ENCODE measurements at places on chromosomes 4 and X.
A peak's percentile ranks its signal among the peaks of the same experiment; 100 is the strongest.

- DNase-seq = no peak
These were observed 848 bp downstream of the ACSL4 start for GRCh38 chrX:109732017-109732801.

- DNase-seq = peak; percentile 68
These were observed 57.3 kb upstream of the SLIT2 start for GRCh38 chr4:20194123-20195013.

- DNase-seq = no peak
These were observed 498.2 kb downstream of the KCNIP4 start for GRCh38 chr4:21450331-21450730.

GRCh38 chr4:136203199-136203598, 1329.1 kb downstream of the PCDH18 start:
- no peak for DNase-seq

DNA sequence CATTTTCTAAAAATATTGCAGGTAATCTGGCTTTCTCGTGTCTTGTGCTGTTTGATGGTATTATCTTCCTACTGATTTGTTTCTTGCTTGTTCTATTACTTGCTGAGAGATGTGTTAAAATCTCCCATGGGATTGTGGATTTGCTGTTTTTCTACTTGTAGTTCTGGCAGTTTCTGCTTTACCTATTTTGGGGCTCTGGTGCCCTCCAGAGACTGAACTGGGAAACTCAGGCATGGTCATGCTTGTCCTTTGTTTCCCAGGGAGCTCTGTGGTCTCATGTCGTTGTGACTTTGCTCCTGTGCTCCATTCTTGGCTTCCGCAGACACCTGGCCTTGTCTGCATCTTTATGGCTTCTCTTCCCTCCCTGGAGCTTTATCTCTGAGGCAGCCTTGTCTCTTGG, 39.5 kb downstream of the NSD2 start:
- DNase-seq = no peak

DNA sequence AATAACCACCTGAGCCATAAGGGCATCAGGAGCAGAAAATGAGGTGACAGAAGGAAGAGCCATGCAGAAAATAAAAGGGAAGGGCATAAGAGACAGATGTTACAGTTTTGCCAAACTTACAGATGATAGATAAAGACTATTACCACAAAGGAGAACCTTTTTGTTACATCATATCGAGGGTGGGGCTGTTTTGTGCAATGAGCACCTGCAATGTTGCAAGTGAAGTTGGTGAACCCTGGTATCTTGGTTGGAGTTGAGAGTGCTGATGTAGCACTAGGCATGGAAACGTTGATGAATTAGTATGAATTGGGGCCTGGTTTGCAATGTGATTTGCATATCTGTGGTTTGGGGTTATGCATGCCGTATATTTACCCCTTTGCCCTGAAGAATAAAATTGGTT, 119.8 kb upstream of the TEX13D start:
- no peak for DNase-seq

- no peak for DNase-seq
These were observed 15.9 kb downstream of the PPA2 start for GRCh38 chr4:105458001-105458400.

DNA sequence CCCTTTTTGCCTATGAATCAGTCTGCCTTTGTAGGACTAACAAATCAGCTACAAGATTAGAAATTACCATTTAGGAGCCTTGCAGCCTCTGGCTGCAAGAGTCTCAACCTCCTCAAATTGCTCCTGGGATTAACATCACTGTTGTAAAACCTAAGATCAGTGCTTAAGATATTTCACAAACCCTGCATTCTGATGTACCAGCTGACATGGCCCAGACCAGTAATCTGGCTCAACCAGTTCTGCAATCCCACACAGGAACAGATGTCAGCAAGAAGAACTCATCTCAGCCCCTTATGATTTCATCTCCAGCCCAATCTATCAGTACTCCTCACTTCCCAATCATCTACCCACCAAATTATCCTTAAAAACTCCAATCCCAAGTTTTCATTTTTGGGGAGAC, 32.5 kb upstream of the AADAT start:
- DNase-seq = no peak

DNA sequence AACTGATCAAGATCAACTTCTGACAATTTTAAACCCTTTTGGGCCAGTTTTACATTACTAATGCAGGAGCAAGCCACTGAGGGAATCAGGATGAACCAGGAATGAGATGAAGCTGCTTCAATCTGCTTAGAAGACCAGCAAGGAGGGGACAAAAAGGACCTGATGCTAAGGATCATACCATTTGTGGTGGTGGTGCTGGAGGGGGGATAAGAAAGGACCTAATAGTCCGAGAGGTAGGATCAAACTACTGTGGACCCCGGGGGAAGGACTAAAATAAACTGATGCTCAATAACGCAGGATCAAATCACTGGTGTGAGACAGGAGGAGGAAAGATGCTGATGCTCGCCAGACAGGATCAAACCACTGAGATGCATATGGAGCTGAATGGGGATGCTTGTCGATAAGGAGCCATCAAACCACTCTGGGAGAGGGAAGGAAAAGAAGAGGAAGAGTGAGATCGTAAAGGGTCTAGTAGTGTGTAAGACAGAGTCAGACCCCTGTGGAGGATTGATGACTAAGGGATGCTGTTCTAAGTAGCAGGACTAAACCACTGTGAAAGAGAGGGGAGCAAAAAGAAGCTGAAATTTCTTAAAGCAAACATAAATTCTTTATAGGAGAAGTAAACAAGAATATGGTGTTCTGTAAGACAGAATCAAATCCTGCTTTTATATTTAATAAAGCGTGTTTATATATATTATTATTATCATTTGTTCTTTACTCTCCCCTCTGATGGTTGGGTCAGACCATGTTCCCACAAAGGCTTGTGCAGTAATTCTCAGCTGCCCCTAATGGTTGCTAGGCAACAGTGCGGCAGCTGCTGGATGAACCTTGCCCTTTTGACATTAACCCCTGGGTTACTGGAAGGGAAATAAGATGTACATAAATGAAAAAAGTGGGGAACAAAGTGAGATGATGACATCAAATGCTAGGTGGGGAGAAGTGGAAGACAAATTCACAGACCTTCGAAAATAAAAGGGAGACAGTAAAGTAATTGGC, 432.5 kb upstream of the FGF16 start:
- no peak for DNase-seq

GRCh38 chrX:147803948-147804347, 107.8 kb upstream of the FMR1 start:
- DNase-seq = no peak

- DNase-seq = no peak
These were observed 125.8 kb downstream of the IRF2 start for GRCh38 chr4:184348311-184349233.

All from glomerular endothelial cell (primary cell).